ENCODE measurements at places on chromosomes 6 and 20. TPM values are rescaled to one million over a fixed set of nuclear protein-coding genes. Genes with fewer than 3 reads are reported as not detected.

DNA sequence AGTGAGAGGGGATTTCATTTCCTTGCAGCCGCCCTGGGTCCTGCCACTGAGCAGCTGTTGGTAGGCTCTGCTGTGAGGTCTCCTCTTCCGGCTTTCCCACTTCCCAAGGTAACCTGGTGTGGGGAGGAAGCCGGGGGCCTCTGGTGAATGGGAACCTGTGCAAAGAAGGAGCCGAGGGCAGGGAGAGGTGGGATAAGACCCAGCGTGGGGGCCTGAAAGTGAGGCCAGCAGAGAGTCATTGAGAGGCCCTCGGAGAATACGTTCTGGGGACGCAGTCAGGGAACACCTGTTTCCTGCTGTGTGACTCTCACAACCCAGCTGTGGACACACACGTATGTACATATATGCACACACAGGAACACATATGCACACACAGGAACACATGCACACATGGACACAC is 100.7 kb downstream of the CDH26 start:
- no peak for DNase-seq

DNA sequence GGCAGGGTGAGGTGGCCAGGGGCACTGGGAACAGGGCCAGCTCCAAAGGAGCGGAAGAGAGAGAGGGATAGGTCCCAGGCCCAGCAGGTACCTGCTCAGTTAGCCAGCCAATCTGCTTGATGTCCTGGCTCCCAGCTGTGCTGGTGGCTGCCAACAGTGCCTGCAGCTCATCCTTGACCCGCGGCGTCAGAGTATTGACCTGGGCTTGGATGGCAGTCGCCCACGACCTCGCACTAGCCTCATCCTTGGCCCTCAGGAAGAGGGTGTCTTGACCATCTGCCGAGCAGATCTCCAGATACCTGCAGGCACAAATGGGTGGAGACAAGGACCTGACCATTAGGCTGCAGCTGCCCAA is 11.1 kb upstream of the CDK5RAP1 start:
- no peak for DNase-seq

Gene ZNF335
- 9.7 TPM for total RNA-seq

Gene GNAS-AS1
- total RNA-seq, result 0.38 TPM

GRCh38 chr6:150243620-150244314 is 100.9 kb downstream of the PPP1R14C start:
- DNase-seq, result no peak

DNA sequence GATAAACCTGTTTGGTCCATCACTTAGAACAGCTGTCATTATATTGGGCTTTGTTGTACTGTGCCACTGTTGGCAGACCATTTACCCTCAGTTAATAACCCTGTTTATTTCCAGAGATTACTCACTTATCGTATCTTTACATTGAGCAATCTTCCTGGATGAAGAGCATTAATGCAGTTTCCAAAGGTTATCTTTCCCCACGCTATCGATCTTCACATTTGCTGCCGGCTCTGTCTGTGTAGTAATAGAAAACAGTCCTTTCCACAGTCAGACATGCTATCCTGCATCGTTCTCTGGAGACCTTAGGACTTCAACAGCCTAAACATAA is 27.4 kb downstream of the GHRH start:
- DNase-seq, result no peak

Gene POPDC3
- total RNA-seq, result 47.8 TPM

Gene AFG1L
- 15.7 TPM for total RNA-seq

GRCh38 chr20:17158701-17159100 is 68.1 kb upstream of the PCSK2 start:
- no peak for DNase-seq

- no peak for DNase-seq
These were observed 66.3 kb upstream of the BMP5 start for GRCh38 chr6:55941702-55942101.

GRCh38 chr6:17817763-17818162 is 111.0 kb upstream of the NUP153 start:
- no peak for DNase-seq

GRCh38 chr6:145015739-145016558 is 719.4 kb downstream of the EPM2A start:
- no peak for DNase-seq

GRCh38 chr6:19028201-19028600 is 641.1 kb downstream of the RNF144B start:
- DNase-seq, result no peak

Gene NPEPL1
- total RNA-seq, result 23.3 TPM

- no peak for DNase-seq
These were observed 42.6 kb upstream of the DEK start for GRCh38 chr6:18306977-18307376.

Gene SNPH
- total RNA-seq, result 8.5 TPM

Gene PPT2
- total RNA-seq, result 22.8 TPM

DNA sequence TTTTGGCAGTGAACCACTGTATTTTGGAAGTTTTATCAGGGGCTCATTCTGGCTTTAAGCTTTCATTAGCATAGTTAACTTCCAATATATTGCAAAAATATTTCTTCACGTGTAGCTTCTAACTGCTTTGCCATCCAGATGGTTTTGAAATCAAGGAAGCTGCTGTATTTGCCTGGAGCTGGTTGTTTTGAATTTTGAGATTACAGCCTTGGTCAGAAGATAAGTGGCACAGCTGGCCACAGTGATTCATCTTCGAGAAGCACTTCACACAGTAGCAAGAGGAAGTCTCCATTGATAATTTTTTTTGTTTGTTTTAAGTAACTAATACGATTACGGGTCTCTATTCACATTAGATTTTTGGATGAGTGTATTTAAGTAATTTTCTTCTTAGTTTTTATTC is 3.8 kb downstream of the APCDD1L start:
- no peak for DNase-seq

DNA sequence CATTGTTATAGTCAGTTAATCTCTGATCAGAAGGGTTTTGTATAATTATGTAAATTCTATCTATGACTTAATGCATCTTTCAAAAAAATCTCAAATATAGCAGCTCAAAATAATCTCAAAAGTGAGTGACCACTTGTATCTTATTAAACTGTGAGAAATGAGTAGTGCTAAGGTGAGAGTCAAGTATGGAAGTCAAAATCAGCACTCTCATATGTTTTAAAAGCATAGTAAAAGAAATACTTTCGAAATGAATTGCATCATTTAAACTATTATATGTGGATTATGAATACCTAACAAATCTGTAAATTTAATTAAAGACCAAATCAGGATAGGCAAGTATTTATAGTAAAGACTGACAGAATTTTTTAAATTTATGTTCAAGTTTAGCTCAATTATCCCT is 645.6 kb downstream of the PHF3 start:
- DNase-seq, result no peak

Gene TCF15
- total RNA-seq, result 13.1 TPM

- DNase-seq, result no peak
These were observed 72.7 kb downstream of the KHDC1L start for GRCh38 chr6:73152556-73152955.

GRCh38 chr20:38032585-38033329 is 499 bp downstream of the TTI1 start:
- peak; percentile 73 for DNase-seq

Gene TFEB
- total RNA-seq, result 39.5 TPM

- DNase-seq, result no peak
These were observed 10.6 kb downstream of the PYGB start for GRCh38 chr20:25258476-25258805.

DNA sequence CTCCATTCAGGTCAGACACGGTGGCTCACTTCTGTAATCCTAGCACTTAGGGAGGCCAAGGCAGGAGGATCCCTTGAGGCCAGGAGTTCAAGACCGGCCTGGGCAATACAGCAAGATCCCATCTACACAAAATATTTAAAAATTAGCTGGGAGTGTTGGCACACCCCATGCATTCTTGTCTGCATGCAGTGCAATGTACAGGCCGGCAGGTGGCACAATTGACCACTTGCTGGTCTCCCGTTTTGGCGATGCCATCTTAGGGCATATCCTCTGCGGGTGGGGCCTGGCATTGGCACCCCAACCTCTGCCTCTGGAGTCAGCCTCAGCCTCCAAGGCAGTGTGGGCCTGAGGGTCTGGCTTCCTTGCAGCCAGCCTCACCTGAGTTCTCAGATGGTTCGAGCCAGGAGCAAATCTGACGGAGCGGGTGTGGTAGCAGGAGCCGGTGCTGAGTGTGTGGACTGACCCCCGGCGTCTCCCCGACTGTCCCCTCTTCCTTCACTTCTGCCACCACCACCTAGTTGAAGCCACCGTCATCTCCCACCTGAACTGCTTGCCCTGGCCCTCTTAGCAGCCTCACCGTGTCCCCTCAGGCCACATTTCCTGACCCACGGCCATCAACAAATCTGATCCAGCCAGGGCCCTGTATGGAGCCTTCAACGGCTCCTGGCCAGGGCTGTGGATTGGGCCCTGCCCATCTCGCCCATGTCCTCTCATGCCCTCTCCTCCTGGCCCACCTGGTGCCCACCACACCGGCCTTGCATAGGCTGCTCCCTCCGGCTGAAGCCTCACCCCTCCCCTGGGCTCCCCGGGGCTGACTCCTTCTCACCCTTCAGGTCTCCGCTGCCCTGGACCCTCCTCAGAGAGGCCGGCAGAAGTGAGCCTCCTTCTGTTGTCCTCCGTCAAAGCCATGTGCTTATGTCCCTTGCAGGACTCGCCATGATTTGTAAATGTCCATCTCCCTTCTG is 44.0 kb downstream of the EFCAB8 start:
- DNase-seq, result peak; percentile 82

GRCh38 chr6:158815907-158816306 is 3.3 kb downstream of the EZR start:
- no peak for DNase-seq

DNA sequence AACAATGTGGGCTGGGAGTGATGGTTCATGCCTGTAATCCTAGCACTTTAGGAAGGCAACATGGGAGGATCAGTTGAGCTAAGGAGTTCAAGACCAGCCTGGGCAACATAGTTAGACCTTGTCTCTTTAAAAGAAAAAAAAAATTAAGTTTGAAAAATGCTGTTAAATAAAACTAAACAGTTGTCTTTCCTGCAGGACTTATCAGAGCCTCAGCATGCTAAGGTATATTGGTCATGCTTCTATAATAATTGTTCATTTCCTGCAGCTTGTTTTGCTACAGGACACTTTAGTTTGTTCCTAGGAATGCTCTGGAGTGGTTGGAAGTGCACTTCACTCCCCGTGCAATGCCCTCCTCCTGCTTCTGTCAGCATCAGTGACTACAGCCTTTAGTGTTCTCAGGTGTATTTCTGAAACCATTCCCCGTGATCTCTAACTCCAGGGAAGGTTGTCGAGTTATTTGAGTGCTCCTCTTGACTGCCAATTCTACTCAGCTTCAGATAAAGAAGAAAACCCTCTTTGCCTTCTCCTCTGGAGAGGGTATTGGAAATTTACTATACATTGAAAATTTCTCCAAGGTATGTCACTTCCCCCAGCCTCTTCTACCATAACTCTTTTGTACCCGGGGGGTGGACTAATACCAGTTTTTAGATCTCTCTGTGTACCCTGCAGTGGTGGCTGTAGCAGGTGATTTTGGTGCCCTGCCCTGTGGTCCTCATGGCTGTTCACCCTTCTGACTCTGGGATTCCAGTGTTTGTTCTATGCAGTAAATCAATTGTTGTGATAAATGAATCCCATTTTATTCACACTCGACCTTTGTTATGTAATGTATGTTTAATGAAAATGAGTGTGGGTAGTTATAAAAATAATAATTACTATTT is 33.8 kb downstream of the NHLRC1 start:
- DNase-seq, result no peak

DNA sequence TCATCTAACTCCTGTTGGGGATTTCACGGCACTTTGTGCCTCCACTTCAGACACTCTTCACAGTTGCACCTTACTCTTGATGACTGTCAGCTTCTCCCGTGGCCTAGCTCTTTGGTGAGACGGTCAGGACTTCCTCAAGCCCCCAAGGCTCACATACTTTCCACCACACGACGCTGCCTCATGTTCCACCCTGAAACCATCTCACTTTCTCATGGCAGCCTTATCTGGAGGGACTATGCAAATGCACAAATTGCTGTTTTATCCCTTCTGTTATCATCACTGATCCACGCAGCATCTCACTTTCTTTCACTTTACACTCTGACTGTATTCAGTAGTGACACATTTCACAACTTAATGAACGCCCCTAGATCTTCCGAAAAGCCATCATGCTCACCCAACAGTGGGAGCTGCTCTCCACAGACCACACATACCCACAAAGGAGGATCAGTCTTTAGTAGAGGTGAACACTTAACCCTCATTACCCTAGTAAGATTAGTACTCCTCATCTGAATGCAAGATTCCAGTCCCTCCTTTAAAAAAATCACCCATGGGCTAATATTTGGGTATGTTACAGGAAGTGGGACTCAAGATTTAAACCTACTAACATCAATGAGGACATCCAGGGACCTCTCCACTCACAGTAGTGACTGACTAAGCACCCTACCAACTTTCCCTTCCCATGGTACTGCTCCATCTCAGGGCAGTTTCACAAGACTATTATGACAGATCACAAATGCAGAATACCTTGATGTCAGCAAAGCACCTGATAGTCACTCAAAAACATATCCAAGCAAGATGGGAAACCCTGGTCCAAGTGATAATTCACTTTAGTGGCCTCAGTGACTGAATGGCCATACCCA is 35.4 kb downstream of the FYN start:
- DNase-seq, result no peak

DNA sequence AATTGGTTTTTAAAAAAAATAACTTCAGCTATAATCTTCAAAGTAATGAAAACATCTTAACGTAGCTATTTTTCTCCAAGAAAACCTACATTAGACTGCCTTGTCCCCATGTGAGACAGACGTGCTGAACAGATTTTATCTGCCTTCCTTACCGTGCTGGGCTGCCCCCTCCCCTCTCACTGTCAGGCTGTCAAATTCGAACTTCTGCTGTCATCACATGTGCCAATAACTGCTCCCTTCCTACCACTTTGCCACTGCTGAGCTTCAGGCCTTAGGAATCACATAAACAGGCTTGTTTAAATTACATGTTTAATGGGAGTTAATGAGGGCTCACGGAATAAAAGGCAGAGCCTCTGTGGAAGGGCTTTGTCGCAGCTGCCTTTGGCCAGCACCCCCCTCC is 77.0 kb upstream of the NHSL1 start:
- no peak for DNase-seq

DNA sequence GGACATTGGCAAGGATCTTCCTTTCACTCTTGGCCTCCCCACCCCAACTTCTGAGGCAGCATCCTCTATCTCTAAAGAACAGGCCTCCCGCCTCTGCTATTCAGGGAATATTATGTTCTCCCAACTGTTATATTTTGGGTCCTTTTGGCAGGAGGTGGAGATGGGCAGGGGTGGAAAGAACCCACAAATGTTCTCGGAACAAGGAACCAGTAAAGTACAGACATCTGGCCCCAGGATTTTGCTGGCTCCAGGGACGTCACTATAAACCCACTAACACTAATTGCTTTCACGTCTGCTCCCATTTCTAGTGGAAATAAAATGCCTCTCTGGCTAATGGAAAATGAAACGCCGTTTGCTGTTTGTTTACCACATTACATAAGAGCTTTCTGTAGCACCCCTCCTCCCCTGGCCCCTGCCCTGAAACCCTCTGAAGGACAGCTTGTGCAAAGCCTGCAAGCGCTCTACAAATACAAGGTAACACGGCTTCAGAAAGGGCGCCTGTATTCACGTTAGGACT is 77.7 kb upstream of the TBC1D7 start:
- no peak for DNase-seq

Gene REPS1
- total RNA-seq, result 31.1 TPM
